ENCODE measurements at places on chromosomes 12 and 14.

DNA sequence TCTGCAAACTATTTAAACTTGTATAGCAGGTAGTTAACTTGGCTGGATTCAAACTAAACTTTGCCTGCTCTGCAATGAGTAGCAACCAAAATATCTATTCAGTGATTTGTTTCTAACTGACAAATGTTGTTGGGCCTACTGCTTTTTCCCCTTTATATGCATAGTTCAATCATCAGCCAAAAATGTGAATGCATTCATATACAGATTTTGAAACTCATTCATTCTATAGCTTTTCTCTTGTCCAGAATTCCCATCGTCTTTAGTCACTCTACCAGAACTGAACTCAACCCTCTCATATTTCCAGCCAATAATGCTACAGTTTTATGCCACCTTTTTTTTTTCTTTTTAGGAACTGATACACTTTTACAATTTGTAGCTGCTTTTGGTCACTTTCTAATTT, 599.8 kb downstream of the RPL10L start:
- DNase-seq: no peak

DNA sequence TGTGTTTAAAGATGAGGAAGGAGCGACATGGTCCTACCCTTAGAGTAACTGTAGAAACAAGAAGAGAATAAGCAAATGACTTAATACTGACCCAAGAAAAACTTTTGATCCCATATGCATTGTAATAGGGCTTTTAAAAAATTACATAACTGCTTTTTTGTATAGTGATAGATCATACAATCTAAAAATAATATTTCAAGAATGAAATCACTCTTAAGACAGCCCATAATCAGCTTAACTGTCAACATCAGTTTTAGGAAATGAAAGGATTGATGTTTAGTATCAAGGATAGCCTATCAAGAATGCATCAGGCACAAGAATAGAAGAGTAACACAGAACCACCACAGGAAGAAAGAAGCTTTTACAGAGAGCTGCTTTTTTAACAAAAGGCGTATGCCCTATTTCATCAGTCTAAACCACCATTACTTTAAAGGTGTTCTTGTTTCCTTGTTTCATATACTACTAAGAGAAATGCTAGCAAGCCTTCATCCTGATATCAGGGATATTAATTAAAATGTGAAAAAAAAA, 64.5 kb downstream of the MARK3 start:
- no peak for DNase-seq

DNA sequence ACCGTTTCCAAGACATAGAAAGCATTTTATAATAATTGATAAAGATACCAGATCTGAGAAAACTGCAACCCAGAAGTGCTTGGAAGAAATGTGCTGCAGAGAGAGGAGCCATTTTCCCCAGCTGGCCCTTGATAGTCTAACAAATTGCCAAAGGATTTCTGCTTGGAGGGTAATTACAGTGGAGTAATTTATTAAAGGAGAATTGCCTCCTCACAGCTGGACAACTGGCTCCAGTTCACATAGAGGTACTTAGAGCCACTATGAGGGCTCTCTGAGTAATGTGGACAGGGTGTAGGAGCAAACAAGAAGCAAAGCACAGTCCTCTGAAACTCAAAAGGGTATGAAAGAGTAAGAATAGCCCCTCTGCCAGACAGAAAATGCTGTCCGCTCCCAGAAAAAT, 335.6 kb downstream of the SYT1 start:
- DNase-seq: no peak

GRCh38 chr14:20486684-20487395, 17.6 kb downstream of the PNP start:
- no peak for DNase-seq

DNA sequence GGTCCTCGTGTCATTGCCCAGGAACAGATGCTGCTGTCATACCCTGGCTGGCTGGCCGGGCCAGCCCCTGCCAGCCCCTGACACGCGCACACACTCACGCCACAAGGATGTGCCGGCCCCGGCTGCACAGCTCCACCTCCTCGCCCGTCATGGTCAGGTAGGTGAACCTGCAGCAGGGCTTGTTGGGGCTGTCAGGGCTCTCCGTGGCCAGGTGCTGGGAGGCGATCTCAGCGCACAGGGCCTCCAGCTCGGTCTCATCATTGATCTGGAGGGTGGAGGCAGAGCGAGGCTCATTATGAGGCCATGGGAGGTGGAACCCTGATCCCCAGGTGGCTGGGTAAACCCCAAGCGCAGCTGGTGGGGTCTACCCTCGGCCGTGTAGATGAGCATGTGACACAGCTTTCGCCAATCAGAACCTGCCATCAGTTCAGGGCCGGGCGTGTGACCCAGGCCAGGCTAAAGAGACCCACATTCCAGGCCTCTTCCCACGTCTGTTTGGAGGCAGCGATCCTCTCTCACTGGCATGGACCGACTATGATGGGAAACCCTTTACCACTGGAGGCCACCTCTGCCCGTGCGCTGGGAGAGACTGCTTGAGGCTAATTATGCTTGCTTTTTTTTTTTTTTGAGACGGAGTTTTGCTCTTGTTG, 38.8 kb downstream of the TRAFD1 start:
- DNase-seq: no peak

DNA sequence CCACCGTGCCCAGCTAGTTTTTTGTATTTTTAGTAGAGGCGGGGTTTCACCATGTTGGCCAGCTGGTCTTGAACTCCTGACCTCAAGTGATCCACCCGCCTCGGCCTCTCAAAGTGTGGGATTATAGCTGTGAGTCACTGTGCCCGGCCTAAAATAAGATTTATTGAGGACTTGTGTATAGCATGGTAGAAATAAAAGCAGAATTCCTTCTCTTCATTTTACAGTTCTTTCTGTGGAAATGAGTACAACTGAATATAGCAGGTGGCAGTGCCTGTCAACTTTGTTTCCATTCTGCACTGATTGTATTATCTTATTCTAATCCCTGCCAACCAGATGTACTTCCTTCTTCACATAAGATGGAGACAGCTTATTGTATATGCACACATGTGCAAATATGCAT, 41.0 kb downstream of the DIP2B start:
- no peak for DNase-seq

DNA sequence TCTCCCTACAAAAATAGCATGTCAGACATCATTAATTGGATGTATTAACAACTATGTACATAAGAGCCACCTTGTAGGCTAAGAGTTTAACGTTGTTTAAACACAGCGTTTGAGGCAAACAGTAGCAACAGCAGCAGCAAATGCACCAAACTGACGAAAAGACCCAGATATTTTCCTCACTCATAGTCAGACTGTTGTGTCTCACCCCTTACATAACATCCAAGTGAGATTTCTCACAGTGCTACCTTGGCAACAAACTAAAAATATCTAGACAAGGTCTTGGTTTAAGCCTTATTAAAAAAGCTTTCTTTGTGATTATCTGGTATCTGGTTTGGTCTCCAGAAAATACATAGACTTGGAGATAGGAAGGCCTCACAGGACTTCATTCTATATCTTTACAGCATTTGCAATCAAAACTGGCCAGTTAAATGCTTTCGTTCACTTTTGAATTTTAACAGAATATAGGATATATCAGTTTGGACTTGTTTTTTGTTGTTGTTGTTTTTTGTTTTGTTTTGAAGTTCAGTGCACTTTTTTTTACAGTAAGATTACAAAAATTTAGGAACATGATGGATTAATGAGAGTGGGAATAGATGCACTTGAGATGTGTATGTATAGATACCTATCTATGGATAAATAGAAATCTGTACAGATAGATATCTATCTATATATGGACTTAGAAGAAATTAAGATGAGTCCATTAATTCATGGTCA, 4.1 kb downstream of the BHLHE41 start:
- no peak for DNase-seq

DNA sequence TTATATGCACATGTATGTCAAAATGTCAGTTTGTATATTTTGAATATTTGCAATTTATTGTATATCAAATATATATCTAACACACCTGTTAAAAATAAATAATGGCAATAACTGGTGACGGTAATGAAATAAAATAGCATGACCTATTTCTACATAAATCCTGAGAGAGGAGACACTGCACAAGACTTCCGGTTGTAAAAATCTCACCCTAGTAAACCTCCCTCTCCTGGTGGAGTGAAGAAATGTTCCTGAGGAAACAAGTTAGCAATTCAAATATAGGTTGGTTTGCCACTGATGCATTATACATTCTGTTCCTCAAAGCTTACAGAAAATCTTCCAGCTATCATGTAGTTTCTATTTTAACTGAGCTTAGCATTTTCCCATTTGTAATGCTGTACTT, 166.1 kb upstream of the SYT10 start:
- no peak for DNase-seq

GRCh38 chr12:107320929-107321631, 227.7 kb upstream of the CRY1 start:
- DNase-seq: peak; percentile 53

GRCh38 chr14:21373980-21374379, 9.8 kb downstream of the SUPT16H start:
- no peak for DNase-seq

DNA sequence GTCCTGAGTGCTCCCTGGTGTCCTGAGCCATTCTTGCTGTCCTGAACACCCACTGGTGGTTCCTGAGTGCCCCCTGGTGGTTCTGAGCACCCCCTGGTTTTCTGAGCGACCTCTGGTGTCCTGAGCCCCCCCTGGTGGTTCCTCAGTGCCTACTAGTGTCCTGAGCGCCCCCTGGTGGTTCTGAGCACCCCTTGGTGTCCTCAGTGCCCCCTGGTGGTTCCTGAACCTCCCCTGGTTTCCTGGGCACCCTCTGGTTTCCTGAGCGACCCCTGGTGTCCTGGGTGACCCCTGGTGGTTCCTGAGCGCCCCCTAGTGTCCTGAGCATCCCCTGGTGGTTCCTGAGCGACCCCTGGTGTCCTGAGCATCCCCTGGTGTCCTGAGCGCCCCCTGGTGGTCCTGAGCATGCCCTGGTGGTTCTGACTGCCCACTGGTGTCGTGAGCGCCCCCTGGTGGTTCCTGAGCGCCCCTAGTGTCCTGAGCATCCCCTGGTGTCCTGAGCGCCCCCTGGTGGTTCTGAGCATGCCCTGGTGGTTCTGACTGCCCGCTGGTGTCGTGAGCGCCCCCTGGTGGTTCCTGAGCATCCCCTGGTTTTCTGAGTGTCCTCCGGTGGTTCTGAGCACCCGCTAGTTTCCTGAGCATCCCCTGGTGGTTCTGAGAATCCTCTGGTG, 473.1 kb downstream of the TMEM121 start:
- no peak for DNase-seq

- no peak for DNase-seq
Measured at GRCh38 chr14:54570631-54571415, 3.9 kb downstream of the SAMD4A start.

- no peak for DNase-seq
Measured at GRCh38 chr12:76413121-76413520, 64.9 kb upstream of the BBS10 start.

GRCh38 chr14:103259801-103260628, 74.0 kb upstream of the EIF5 start:
- DNase-seq: no peak

- DNase-seq: no peak
Measured at GRCh38 chr12:570921-571794, 92.1 kb downstream of the NINJ2 start.

- no peak for DNase-seq
Measured at GRCh38 chr12:52239767-52240166, 6.7 kb downstream of the KRT7 start.

GRCh38 chr14:53265025-53265424, 111.9 kb upstream of the DDHD1 start:
- no peak for DNase-seq

DNA sequence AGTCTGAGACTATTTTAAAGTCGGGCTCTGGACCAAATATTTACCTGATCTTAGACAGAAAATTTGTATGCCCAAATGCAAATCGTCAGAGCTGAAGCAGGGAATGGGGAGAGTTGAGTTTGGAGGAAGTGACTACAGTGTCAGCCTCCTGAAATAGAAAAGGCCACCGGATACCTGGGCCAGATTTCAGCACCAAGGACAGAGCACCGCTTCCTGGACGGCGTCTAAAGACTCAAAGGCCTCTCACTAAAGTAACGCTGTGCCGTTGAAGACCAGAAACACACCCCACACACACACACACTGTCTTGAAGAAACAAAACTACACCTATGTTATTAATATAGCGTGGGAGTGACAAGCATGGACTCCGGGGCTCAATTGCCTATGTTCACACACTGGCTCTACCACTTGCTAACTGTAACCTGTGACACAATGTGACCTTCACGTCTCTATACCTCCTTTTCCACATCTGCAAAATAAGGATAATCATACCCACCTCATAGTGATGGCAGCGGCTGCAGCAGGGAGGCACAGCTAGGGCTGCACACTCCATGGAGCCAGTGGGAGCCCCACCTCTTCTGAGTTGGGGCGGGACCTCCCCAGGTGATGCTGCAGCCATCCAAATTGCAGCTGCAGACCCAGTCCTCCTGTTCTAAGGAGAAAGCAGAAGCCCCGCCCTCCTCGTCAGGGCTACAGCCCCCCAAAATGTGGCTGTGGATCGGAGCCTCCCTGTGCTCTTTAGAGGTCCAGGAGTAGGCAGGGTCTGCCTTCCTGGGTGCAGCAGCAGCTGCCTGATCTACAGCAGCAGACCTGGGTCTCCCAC, 35.6 kb downstream of the KRT76 start:
- DNase-seq: peak; percentile 10

- DNase-seq: no peak
Measured at GRCh38 chr14:100088226-100088625, 23.0 kb downstream of the EVL start.

- DNase-seq: no peak
Measured at GRCh38 chr14:53850714-53851296, 105.8 kb downstream of the BMP4 start.

DNA sequence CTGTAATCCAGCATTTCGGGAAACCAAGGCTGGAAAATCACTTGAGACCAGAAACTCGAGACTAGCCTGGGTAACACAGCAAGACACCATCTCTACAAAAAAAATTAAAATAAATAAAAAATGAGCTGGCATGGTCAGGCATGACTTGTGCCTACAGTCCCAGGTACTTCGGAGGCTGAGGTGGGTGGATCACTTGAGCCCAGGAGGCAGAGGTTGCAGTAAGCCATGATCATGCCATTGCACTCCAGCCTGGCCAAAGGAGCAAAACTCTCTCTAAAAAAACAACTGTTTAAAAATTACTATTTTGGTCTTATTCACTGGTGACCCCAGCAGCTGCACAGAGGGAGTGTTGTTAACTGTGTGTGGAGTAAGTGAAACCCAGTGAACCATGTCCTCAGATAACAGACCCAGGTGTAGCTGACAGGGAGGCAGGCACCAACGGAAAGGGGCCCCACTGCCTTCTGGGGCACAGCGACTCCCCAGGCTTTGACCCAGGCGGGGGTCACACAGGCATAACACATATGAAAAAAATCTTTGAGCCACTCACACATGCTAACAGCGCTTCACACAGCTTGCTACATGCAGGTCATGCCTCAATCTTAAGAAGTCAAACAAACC, 12.1 kb downstream of the DDX54 start:
- DNase-seq: no peak

- DNase-seq: no peak
Measured at GRCh38 chr14:19918553-19919264, 1.7 kb upstream of the OR4K5 start.

- no peak for DNase-seq
Measured at GRCh38 chr14:61501714-61502458, 180.5 kb downstream of the PRKCH start.

- DNase-seq: no peak
Measured at GRCh38 chr12:50609292-50609874, 104.6 kb downstream of the DIP2B start.
